RWPE2 (cell line): ENCODE measurements at places on chromosomes 6 and 20.
A peak's percentile ranks its signal among the peaks of the same experiment; 100 is the strongest.

DNA sequence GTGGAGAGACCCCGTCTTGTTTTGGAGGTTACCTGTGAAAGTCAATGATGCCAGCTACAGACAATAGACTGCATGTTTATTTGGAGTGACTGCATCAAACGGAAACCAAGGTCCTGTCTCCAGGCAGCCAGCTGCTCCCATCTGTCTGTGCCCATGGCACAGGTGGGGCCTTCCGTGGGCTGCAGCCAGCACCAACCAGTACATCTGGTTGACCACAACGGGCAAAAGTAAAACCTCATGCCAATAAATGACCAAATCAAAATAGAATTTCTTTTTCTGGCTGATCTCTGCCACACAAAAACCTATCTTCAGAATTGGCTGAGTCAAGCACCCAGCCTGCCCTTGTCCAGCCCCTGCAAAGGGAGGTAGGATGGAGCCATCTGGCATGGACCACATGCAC lies 33.5 kb downstream of the DLL1 start:
- no peak overlapping the region for H3K4me3 ChIP-seq
- no peaks in the 10 kb centered on the region for H3K36me3 ChIP-seq
- no peaks in the 10 kb centered on the region for H3K27me3 ChIP-seq
- DNase-seq: no peak
- no peaks in the 10 kb centered on the region for H3K4me1 ChIP-seq

- H3K36me3 ChIP-seq: no peaks in the 10 kb centered on the region
- no peak overlapping the region for H3K4me3 ChIP-seq
- no peaks in the 10 kb centered on the region for H3K4me1 ChIP-seq
- H3K27ac ChIP-seq: no peak overlapping the region
- no peaks in the 10 kb centered on the region for H3K27me3 ChIP-seq
Measured at GRCh38 chr6:83985308-83985713, 48.3 kb upstream of the MRAP2 start.

DNA sequence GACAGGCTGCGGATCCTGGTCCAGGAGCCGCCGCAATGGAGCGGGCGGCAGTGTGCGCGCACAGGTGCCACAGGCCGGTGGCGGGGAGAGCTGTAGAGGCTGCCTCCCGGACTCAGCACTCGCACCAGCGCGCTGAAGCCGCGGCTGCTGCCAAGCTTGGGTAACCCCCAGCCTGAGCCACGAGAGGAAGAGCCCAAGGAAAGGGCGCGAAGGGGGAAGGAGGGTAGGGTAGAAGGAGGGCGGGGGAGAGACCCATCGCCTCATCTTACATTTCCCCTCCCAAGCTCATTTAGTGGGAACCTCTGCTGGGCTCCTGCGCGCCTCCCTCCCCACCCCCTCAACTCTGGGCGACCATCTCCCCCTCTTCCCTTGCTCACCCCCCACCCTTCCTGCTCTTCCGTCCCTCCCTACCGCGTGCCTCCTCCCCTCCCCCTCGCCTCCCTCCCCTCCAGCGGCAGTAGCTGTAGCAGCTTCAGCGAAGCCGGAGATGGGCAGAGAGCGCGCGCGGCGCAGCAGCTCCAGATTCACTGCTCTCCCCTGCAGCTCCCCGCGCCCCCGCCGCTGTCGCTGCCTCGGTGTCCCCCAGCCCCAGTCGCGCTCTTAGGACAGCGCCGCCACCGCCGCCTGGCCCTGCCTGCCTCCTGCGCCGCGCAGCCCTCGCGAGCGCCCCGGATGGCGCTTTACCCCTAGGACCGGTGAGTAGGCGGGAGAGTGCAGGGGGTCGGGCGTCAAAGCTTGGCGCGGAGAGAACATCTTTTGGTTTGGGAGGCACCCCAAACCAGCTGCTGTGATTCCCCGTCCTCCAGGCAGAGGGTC lies at the start of gene FUT9:
TSS of gene FUT9 (plus strand) at position 457 of the 816 bp plus-strand sequence. CDS start 187,182 bp downstream, outside the sequence.
- peaks cover 58% of the 10 kb centered on the region for H3K27me3 ChIP-seq
- H3K36me3 ChIP-seq: no peaks in the 10 kb centered on the region
- no peaks in the 10 kb centered on the region for H3K4me1 ChIP-seq
- H3K27ac ChIP-seq: no peak within 1 kb of the TSS

DNA sequence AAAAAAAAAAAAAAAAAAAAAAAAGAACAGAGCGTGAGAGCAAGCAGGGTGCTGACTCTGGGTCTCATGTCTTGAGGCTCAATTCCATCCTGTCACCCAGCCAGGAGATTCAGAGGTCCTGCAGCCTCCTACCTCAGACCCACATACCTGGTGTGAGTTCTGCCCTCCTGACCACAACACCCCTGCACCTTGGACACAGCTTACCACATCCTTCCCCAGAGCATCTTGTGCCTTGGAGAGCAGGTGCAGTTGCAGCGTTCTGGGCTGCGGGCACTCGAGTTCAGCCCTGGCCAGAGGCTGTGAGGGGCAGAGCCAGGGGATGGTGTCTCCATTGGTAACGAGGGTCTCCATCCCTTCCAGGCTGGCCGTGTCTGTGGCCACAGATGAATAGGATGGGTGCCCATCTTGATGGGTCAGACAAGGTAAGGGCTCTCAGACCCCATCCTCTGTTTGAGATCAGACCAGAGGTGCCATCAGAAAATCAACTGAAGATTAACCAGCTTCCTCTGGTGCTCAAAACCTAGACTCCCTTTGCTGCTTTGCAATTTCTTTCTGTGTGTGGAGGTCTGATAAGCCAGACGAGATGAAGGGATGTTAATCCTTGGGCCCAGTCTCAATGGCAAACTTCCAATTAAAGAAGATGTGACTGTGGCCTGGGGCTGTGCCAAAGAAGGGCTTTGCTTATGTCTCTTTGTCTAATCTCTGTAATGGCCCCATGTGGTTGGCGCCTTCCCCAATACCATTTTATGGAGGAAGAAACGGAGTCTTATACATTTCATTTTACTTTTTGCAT lies 14.7 kb upstream of the ZNF831 start:
- peaks cover 83% of the 10 kb centered on the region for H3K27me3 ChIP-seq
- H3K36me3 ChIP-seq: no peaks in the 10 kb centered on the region
- no peaks in the 10 kb centered on the region for H3K4me1 ChIP-seq
- no peak overlapping the region for H3K27ac ChIP-seq
- no peak overlapping the region for H3K4me3 ChIP-seq

- peaks cover 14% of the 10 kb centered on the region for H3K4me1 ChIP-seq
- no peak overlapping the region for H3K27ac ChIP-seq
- peaks cover 2% of the 10 kb centered on the region; the same call in 1 of the 2 replicates for H3K36me3 ChIP-seq
- no peak overlapping the region for H3K4me3 ChIP-seq
- H3K27me3 ChIP-seq: no peaks in the 10 kb centered on the region
Measured at GRCh38 chr6:35305117-35305516, 7.5 kb downstream of the DEF6 start.

- peak within 1 kb of the TSS; percentile 50 for H3K4me3 ChIP-seq
- no peaks in the 10 kb centered on the region for H3K27me3 ChIP-seq
- DNase-seq: peak; percentile 76
- no peak within 1 kb of the TSS for H3K27ac ChIP-seq
- H3K4me1 ChIP-seq: peaks cover 10% of the 10 kb centered on the region
- no peaks in the 10 kb centered on the region for H3K36me3 ChIP-seq
Measured at GRCh38 chr6:148746363-148747144, at the start of gene UST. Gene UST, plus strand, starts transcription at chr6:148747030. Its CDS starts 401 bp downstream, at chr6:148747431.

GRCh38 chr6:37988696-37989095 lies 169.2 kb downstream of the ZFAND3 start:
- no peaks in the 10 kb centered on the region for H3K36me3 ChIP-seq
- no peak for DNase-seq
- peaks cover 13% of the 10 kb centered on the region for H3K4me1 ChIP-seq
- H3K27ac ChIP-seq: no peak overlapping the region

GRCh38 chr6:116411284-116411623 lies 40.5 kb downstream of the DSE start:
- H3K27ac ChIP-seq: no peak overlapping the region
- H3K36me3 ChIP-seq: peaks cover 14% of the 10 kb centered on the region
- no peak overlapping the region for H3K4me3 ChIP-seq
- DNase-seq: no peak
- H3K4me1 ChIP-seq: peaks cover 7% of the 10 kb centered on the region

- DNase-seq: no peak
- no peaks in the 10 kb centered on the region for H3K4me1 ChIP-seq
- H3K27me3 ChIP-seq: no peaks in the 10 kb centered on the region
- no peak overlapping the region for H3K27ac ChIP-seq
- no peaks in the 10 kb centered on the region for H3K36me3 ChIP-seq
Measured at GRCh38 chr6:9851541-9852380, 563.1 kb downstream of the TFAP2A start.

DNA sequence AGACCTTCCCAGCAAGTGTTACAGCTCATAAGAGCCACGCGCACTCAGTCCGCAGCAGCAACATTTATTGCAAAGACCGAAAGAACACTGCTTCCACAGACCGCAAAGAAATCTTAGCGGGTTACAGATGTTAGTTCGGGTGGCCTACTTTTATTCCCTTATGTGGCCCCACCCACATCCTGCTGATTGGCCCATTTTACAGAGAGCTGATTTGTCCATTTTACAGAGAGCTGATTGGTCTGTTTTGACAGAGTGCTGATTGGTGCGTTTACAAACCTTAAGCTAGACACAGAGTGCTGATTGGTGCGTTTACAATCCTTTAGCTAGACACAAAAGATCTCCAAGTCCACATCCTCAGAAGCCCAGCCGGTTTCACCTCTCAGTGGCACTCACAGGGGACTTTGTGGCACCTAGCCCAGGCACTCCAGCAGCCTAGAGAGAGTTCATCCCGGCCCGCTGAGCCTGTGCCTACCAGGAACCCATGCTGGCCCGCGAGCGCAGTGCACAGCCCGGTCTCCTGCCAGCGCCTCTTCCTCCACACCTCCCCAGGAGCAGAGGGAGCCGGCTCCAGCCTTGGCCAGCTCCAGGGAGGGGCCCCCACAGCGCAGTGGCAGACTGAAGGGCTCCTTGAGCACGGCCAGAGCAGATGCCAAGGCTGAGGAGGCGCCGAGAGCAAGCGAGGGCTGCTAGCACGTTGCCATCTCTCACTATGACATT lies 244.3 kb upstream of the TSHZ2 start:
- H3K4me3 ChIP-seq: no peak overlapping the region
- no peaks in the 10 kb centered on the region for H3K4me1 ChIP-seq
- H3K27ac ChIP-seq: no peak overlapping the region
- peaks cover 26% of the 10 kb centered on the region for H3K27me3 ChIP-seq
- no peaks in the 10 kb centered on the region for H3K36me3 ChIP-seq
- peak; percentile 77 for DNase-seq

DNA sequence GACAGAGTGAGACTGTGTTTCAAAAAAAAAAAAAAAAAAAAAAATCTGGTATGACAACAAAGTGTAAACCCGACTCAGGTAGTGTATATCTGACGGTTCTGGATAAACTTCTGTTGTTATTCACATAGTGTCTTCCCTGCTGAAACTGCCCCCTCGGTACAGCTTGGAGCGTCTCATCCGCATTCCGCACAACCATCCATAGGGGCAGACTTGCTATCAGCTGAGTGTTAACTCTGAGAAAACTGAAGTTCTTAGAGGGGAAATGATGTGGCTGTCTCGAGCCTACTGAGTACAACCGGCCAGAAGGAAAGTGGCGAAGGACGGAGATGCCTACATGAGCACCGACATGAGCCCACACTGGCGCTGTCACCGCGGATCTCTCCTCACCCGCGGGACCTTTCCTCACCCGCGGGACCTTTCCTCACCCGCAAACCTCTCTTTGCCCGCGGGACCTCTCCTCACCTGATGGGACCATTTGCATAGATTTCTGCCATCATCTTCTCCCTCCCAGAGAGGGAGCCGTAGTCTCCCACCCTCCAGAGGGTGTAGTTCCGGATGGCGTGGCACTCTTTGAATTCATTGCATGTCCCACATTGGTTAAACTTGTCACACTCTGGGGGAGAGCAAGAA lies 9.8 kb downstream of the CTSZ start:
- no peaks in the 10 kb centered on the region for H3K27me3 ChIP-seq
- H3K36me3 ChIP-seq: peaks cover 98% of the 10 kb centered on the region
- H3K27ac ChIP-seq: no peak overlapping the region
- no peaks in the 10 kb centered on the region for H3K4me1 ChIP-seq
- peak; percentile 69 for DNase-seq

GRCh38 chr6:159890792-159891191 lies at the start of gene MAS1:
Gene MAS1, plus strand, starts transcription at chr6:159890988. Its CDS starts 15,968 bp downstream, at chr6:159906956.
- H3K27me3 ChIP-seq: peaks cover 2% of the 10 kb centered on the region
- H3K27ac ChIP-seq: no peak within 1 kb of the TSS
- H3K4me1 ChIP-seq: no peaks in the 10 kb centered on the region
- no peaks in the 10 kb centered on the region for H3K36me3 ChIP-seq
- no peak within 1 kb of the TSS for H3K4me3 ChIP-seq

DNA sequence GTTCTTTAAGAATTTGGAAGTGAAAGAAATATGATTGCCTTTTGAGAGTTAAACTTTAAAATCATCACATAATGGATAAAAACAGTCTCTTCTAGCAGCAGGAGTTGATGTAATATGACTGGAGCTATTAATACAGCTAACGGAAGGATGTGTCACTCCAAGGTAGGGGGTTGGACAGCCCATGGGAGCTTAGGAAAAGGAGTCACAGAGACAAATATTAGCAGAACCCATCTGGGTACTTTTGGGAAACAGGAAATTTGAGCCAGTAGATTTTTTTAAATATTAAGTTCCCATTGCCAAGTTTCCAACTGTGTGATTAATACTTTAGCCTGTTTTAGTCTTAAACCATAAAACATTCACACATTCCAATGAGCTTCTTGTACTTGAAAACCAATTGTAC lies 164.7 kb upstream of the RIMS1 start:
- H3K36me3 ChIP-seq: no peaks in the 10 kb centered on the region
- no peaks in the 10 kb centered on the region for H3K27me3 ChIP-seq
- no peak overlapping the region for H3K27ac ChIP-seq

DNA sequence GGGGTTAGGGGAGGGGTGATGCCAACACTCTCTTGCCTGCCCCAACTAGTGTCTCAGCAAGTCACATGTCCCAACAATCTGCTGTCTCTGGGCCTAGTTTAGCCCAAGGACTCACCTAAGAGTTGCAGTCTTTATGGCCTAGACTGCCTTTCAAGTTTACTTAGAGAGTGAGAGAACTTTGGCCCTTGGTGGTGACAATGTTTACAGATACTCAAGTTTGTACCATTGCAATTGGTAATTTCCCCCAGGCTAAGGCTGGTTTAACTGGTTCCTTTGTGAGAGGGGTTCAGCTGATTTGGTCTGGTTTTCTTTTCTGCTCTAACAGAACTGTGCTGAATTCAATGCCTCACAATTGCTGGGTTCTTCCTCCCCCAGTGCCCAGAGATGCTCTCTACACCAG lies 1279.9 kb upstream of the EYS start:
- H3K4me3 ChIP-seq: no peak overlapping the region
- no peaks in the 10 kb centered on the region for H3K4me1 ChIP-seq
- no peak for DNase-seq
- no peak overlapping the region for H3K27ac ChIP-seq
- no peaks in the 10 kb centered on the region for H3K36me3 ChIP-seq

GRCh38 chr20:19642860-19643259 lies 115.2 kb upstream of the RIN2 start:
- DNase-seq: no peak
- no peaks in the 10 kb centered on the region for H3K4me1 ChIP-seq
- H3K4me3 ChIP-seq: no peak overlapping the region
- H3K36me3 ChIP-seq: no peaks in the 10 kb centered on the region
